ENCODE measurements at places on chromosomes 1 and 21.

GRCh38 chr1:86848654-86849053, 65.3 kb downstream of the SELENOF start:
- DNase-seq: no peak

GRCh38 chr1:67817319-67817718, 15.9 kb downstream of the GNG12 start:
- no peak for DNase-seq

GRCh38 chr1:222880587-222880986, 65.7 kb downstream of the DISP1 start:
- peak; percentile 50 for DNase-seq

- no peak for DNase-seq
These were observed 4.1 kb downstream of the ORC1 start for GRCh38 chr1:52400131-52400530.

GRCh38 chr1:200670242-200671118, 773 bp upstream of the DDX59 start:
- DNase-seq: peak; percentile 37

DNA sequence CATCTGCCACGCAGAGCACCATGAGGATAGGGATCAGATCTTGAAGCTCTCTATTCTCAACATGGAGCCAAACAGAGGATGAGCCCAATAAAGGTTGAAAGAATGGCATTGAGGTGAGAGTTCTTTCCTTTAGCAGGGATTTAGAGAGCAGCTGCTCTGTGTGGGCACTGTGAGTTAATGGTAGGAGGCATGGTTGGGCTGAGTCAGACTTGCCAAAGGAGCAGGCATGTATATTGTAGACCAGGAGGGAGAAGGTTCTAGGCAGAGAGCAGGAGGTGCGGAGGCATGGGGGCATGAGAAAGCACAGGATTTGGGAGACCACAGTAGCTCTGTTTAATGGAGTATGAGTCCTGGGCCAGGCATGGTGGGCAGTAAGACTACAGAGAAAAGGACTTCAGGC, 32.0 kb downstream of the TMEM53 start:
- no peak for DNase-seq

GRCh38 chr1:54292002-54292911, 92.3 kb downstream of the MRPL37 start:
- DNase-seq: no peak

GRCh38 chr21:29513535-29513934, 214.8 kb downstream of the BACH1 start:
- DNase-seq: no peak

DNA sequence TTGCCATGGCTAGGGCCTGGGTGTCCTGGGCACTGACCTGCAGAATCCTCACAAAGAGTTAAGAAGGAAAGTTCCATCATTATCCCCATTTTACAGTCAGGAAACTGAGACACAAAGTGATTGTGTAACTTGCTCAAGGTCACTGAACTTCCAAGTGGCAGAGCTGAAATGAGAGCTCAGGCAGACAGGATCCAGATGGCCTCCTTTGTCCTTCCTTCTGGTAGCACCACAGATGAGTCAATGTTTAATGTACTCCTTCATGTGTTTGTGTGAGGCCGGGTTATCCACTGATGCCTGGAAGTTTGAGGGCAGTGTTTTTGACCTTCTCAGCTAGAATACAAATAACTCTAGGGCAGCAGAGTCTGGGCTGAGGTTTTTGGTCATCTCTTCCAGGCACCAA, 207.0 kb downstream of the TNR start:
- DNase-seq: no peak
